NCI-H69 (cell line): ENCODE measurements at places on chromosomes 4 and X.
A peak's percentile ranks its signal among the peaks of the same experiment; 100 is the strongest.

DNA sequence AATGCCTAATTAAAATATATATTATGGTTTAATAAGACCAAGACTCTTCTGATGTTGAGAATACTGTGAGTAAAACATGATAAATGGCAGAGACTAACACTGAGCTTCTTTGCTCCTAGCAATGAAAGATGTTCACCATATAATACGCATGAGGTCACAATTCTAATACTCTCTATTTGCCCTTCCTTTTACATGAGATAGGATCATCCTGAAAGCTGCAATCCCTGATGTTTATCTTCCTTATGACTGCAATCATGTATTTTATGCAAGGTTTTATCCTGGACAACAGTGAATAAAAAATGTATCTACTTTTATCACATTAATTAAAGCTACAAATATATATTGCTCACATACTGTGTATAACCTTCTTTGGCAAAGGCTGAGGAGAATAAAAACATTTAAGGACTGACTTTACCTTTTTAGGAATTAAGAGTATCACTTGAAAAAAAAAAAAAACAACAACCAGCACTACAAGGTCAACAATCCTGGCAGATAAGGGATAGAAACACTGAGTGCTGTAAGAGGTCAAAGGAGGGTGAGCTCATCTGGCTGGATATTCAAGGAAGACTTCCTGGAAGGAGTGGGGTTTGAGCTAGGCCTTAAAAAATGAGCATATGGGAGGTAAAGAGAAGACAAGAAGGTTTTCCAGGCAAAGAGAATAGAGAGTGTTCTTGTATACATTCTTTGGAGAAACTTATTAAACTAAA is 99.9 kb downstream of the AREG start:
- DNase-seq: no peak

- no peak for DNase-seq
Observed at GRCh38 chr4:56235725-56236124, 151.6 kb downstream of the AASDH start.

DNA sequence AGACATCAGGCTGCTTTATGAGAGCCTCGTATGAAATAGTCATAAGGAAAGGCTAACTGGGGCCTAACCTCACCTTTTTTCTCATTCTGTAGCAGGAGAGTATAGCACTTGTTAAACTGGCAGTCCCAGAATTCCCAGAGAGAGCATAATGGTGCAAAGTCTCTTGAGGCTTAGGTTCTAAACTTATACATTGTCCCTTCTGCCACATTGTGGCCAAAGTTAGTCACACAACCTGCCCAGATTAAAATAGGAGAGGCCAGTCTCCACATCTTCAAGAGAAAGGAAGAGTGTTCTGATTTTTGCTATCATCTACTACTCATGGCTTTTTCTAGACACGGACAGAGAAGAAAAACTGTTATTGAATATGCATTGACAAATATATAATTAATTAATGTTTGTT is 1588.9 kb upstream of the PCDH7 start:
- DNase-seq: peak; percentile 0

- DNase-seq: no peak
Observed at GRCh38 chr4:156154978-156155377, 201.3 kb upstream of the CTSO start.
